ENCODE measurements at places on chromosomes 6 and 20. TPM values are rescaled to one million over a fixed set of nuclear protein-coding genes. Genes with fewer than 3 reads are reported as not detected.

DNA sequence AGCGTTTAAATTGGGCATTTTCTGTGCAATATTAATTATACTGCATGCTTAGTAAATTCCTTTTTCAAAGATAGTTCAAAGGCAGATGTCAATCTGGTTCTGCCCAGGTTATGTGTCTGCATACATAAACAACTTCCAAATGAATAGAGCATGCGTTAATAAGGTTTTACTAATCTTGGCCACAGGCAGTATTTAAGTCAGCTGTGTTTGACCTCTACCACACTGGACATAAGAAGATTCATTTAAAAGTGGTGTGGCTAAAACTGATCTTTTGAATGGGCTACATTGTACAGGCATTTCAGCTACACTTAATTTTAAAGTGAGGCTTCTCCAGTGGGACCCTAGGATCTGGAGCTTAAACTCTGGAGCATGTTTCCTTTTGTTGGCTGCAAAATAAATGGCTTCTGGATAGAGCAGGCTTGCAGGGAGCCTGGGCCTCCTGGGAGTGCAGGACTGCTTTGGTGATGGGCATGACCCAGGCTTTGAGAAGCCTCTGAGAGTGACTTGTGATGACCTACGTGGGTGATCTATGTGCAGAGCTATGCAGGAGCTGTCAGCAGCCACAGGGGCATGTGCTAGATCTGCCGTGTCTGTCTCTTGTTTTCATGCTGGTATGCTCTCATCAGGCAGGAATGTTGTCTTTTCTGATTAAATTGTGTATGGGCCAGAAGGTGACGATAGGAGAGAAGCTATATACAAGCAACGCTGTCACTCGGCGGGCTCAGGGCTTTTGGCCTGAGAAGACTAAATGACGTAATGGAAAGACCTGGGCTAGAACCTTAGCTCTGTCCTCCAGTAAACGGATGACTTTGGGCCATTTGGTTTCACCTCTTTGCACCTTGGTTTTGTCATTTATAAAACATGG, 331.2 kb downstream of the QKI start:
- H3K4me1 ChIP-seq: peaks cover 5% of the 10 kb centered on the region
- H3K4me3 ChIP-seq: no peak overlapping the region
- no peaks in the 10 kb centered on the region for H3K36me3 ChIP-seq
- no peaks in the 10 kb centered on the region for H3K27me3 ChIP-seq
- no peak overlapping the region for H3K27ac ChIP-seq

GRCh38 chr6:55746473-55746872, 128.9 kb downstream of the BMP5 start:
- H3K4me3 ChIP-seq: no peak overlapping the region
- no peaks in the 10 kb centered on the region for H3K4me1 ChIP-seq
- H3K27ac ChIP-seq: no peak overlapping the region

Gene PACSIN1
- total RNA-seq: not detected

DNA sequence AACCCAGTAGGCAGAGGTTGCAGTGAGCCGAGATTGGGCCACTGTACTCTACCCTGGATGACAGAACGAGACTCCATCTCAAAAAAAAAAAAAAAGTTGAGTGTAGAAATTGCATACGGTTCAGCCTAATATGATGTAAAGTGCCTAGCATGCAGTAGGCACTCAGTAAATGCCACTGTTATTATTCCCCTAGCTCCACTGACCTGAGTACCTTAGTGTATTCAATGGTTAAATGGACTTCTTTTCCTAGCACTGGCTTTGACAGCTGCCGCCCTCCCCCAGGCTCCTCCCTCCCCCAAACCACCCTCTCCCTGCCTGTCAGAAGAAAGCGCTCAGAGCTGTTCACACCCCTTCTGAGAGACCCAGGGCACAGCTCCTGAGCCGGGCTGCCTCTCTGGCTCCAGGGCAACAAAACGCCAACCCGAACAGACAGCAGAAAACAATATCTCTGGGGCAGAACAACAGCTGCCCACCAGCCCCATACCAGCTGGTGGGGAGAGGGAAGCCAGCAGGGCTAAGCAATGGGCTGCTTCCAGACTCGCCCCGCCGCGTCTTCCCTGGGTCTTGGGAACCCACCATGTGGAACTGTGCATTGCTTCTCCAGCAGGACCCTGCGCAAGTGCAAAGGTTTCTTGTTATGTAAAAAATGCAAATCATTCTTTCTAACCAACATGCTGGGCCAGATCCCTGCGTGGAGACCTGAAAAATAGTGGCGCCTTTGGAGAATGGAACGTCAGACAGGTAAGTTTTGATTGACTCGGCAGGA, 4.5 kb downstream of the CPNE5 start:
- no peak for DNase-seq
- H3K27ac ChIP-seq: no peak overlapping the region
- no peaks in the 10 kb centered on the region for H3K36me3 ChIP-seq
- no peak overlapping the region for H3K4me3 ChIP-seq
- H3K27me3 ChIP-seq: peaks cover 27% of the 10 kb centered on the region
- peaks cover 3% of the 10 kb centered on the region for H3K4me1 ChIP-seq

Gene FAXC
- total RNA-seq: not detected

Gene ZSCAN16
- total RNA-seq: 4.0 TPM

- H3K4me1 ChIP-seq: peaks cover 52% of the 10 kb centered on the region
- no peaks in the 10 kb centered on the region for H3K36me3 ChIP-seq
- no peak overlapping the region for H3K4me3 ChIP-seq
- no peaks in the 10 kb centered on the region for H3K27me3 ChIP-seq
These were observed 46.3 kb upstream of the NCOA3 start for GRCh38 chr20:47455133-47456040.

Gene RSPO4
- not detected for total RNA-seq

GRCh38 chr6:34556031-34556471, at the start of gene SPDEF:
SPDEF (minus strand) TSS chr6:34556329; CDS start chr6:34544455, 11,874 bp downstream.
- no peak within 1 kb of the TSS for H3K4me3 ChIP-seq
- no peak for DNase-seq
- no peak within 1 kb of the TSS for H3K27ac ChIP-seq

- H3K27ac ChIP-seq: no peak overlapping the region
- peaks cover 78% of the 10 kb centered on the region for H3K4me1 ChIP-seq
- H3K36me3 ChIP-seq: peaks cover 30% of the 10 kb centered on the region
- DNase-seq: no peak
- no peaks in the 10 kb centered on the region for H3K27me3 ChIP-seq
These were observed 64.8 kb downstream of the ATXN1 start for GRCh38 chr6:16696496-16696895.

- no peaks in the 10 kb centered on the region for H3K36me3 ChIP-seq
- no peak overlapping the region for H3K4me3 ChIP-seq
- H3K27me3 ChIP-seq: peaks cover 23% of the 10 kb centered on the region
- H3K27ac ChIP-seq: no peak overlapping the region
- no peaks in the 10 kb centered on the region for H3K4me1 ChIP-seq
These were observed 291.8 kb downstream of the BMP7 start for GRCh38 chr20:56974499-56975250.

- peaks cover 51% of the 10 kb centered on the region for H3K27me3 ChIP-seq
- no peak overlapping the region for H3K4me3 ChIP-seq
- no peak overlapping the region for H3K27ac ChIP-seq
- peaks cover 8% of the 10 kb centered on the region for H3K4me1 ChIP-seq
- no peak for DNase-seq
These were observed 3.1 kb upstream of the TPBG start for GRCh38 chr6:82360552-82360951.

Gene PRR18
- 0.14 TPM for total RNA-seq

Gene MOG
- total RNA-seq: not detected

DNA sequence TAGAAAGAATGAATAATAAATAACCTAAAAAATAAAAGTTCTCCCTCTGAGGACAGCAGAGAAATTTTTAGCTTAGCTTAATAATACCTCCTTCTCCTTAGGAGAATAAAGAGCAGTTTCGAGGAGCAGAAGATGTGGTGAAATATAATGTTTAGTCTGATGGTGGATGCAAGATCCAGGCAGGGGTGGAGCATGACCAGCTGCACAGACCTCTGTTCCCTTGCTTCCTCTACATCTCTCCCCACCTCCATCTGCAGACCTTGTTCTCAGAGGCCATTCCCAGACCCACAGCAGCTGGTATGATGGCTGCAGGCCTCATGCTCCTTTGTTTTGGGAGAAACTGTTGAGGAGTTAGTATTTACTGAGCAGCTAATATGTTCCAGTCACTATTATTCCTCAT, 1.5 kb downstream of the BTN3A2 start:
- peak overlapping the region; percentile 45 for H3K27ac ChIP-seq
- peaks cover 49% of the 10 kb centered on the region for H3K4me1 ChIP-seq

DNA sequence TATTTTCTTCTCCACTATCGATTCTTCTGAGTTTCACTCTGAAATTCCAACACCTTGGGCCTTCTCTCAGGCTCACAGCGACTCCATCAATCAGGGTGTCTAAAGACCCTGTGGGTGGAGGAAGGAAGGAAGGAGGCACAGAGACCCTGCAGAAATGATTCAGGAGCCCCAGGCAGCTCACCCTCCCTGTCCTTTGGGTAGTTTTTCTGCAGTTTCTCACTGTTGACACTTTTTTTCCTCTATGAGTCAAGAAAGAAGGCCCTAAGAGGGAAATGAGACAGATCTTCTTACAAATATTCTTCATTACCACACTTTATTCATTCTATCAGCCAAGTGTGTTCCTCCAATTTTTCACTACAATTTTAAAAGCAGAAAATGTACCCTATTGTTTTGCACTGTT, 34.2 kb upstream of the TBXT start:
- H3K27me3 ChIP-seq: peaks cover 4% of the 10 kb centered on the region
- H3K27ac ChIP-seq: no peak overlapping the region
- no peaks in the 10 kb centered on the region for H3K4me1 ChIP-seq
- no peak for DNase-seq
- no peaks in the 10 kb centered on the region for H3K36me3 ChIP-seq
- H3K4me3 ChIP-seq: no peak overlapping the region

Gene ZDHHC14
- 8.4 TPM for total RNA-seq

- peaks cover 3% of the 10 kb centered on the region for H3K27me3 ChIP-seq
- H3K4me1 ChIP-seq: peaks cover 1% of the 10 kb centered on the region
- H3K36me3 ChIP-seq: peaks cover 2% of the 10 kb centered on the region
- H3K4me3 ChIP-seq: no peak overlapping the region
- no peak for DNase-seq
These were observed 50.8 kb downstream of the RPF2 start for GRCh38 chr6:111032484-111033140.

- H3K27ac ChIP-seq: no peak within 1 kb of the TSS
- no peaks in the 10 kb centered on the region for H3K36me3 ChIP-seq
- DNase-seq: no peak
- peaks cover 7% of the 10 kb centered on the region for H3K27me3 ChIP-seq
- peaks cover 14% of the 10 kb centered on the region for H3K4me1 ChIP-seq
- H3K4me3 ChIP-seq: no peak within 1 kb of the TSS
These were observed at the start of gene PRND for GRCh38 chr20:4721719-4722118. PRND (plus strand) TSS chr20:4721909; CDS start chr20:4724552, 2,643 bp downstream.

DNA sequence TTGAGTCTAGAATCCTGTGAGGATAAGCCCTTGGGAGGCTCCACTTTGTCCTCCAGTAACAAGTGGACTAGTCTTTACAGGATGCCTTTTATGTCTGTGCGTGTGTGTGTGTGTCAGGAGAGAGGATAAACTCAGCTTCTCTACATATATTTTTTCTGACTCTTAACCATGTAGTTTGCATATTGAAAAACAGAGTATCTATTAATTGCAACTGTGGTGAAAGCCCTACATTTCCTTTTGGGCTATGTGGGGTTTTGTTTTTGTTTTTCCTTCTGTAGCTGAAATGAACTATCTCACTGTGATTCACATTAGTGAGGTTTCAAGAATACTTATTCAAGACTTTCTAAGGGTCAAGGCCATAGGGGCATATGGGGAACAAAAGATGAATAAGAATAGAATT, 17.7 kb downstream of the TPBG start:
- DNase-seq: no peak
- H3K4me1 ChIP-seq: no peaks in the 10 kb centered on the region
- H3K27me3 ChIP-seq: no peaks in the 10 kb centered on the region
- H3K36me3 ChIP-seq: no peaks in the 10 kb centered on the region
- no peak overlapping the region for H3K4me3 ChIP-seq

GRCh38 chr6:107740496-107741190, 83.5 kb downstream of the SCML4 start:
- peaks cover 24% of the 10 kb centered on the region for H3K36me3 ChIP-seq
- H3K27me3 ChIP-seq: peaks cover 20% of the 10 kb centered on the region
- DNase-seq: no peak
- H3K27ac ChIP-seq: peak overlapping the region; percentile 6
- H3K4me1 ChIP-seq: peaks cover 47% of the 10 kb centered on the region

Gene ANGPT4
- not detected for total RNA-seq
